Activated naive CD4-positive, alpha-beta T cell treated with anti-CD3 and anti-CD28 coated beads, Interleukin-2, amount 50 U/mL, for 16 hours (primary cell): ENCODE measurements at places on chromosomes 1 and 21.

GRCh38 chr1:229420765-229421164 is 13.1 kb downstream of the ACTA1 start:
- DNase-seq, result no peak

DNA sequence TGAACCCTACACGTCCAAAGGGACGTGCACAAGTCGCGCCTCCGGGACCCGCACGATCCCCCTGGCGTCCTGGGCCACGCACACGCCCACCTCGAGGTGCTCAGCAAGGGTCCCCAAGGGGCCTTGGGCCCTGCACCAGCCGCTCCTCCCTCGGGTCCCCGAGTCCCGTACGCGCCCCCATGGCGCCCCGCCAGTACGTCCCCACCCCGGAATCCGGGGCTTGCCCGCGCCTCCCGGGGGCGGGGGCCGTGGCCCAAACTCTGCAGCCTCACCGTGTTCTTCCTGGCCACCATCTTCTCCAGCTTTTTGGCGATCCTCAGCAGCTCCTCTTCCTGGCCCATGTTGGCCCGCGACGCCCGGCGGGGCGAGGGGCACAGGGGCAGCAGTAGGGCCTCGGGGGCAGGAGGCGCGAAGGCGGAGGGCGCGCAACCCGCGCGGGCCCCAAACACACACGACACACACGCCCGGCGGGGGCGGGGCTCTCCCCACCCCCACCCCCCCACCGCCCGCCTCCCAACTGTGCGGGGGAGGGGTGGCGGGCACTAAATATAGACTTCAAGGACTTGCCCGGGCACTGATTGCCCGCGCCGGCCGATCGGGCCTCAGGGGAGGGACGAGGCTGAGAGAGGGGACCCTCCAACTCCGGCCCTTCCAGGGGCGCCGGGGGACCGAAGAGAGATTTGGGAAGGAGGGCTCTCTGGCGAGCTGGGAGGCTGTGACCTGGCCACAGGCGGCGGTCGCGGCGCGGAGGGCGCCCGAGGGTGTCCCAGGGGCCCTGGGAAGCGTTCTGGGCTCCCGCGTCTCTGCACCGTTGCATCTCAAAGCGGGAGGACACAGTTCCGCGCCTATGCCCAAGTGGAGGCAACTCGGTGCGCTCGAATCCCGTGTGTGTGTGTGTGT is at the start of gene TCEA3:
Gene TCEA3, minus strand, starts transcription at position 456 of the 900 bp plus-strand sequence. Its CDS starts 115 bp downstream, at position 341.
- DNase-seq, result peak; percentile 46

- no peak for DNase-seq
Measured at GRCh38 chr1:71738910-71739309, 543.4 kb downstream of the NEGR1 start.

- DNase-seq, result no peak
Measured at GRCh38 chr1:200900877-200901276, 6.2 kb downstream of the INAVA start.

DNA sequence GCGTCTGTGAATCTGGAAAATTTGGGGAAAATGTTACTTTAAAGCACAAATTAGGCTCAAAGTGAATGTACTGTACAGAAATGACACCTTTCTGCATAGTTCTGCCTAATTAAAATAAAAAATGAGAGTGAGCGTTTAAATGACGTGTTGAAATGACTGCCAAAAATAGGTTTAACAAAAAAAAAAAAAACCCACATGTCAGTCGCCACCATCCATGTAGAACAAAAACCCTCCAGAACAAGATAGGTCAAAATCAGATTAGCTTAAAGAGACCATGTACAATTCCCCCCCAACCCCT is 745 bp downstream of the PARP1 start:
- no peak for DNase-seq

DNA sequence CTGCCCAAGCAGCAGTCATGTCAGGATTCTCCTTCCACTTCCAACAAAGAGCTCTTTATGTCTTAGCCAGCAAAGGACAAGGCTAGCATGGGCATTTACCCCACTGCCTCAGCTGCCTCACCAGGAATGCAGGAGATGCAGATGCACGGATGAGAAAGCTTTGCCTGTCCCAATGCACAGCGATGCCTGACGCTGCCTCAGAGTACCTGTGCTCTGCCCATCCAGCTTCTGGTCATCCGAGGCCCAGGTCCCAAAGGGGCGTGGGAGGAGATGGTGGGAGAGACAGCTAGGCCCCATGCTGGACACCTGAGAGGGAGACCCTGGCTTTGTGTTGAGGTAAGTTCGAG is 59.0 kb downstream of the IRF2BP2 start:
- DNase-seq, result no peak

DNA sequence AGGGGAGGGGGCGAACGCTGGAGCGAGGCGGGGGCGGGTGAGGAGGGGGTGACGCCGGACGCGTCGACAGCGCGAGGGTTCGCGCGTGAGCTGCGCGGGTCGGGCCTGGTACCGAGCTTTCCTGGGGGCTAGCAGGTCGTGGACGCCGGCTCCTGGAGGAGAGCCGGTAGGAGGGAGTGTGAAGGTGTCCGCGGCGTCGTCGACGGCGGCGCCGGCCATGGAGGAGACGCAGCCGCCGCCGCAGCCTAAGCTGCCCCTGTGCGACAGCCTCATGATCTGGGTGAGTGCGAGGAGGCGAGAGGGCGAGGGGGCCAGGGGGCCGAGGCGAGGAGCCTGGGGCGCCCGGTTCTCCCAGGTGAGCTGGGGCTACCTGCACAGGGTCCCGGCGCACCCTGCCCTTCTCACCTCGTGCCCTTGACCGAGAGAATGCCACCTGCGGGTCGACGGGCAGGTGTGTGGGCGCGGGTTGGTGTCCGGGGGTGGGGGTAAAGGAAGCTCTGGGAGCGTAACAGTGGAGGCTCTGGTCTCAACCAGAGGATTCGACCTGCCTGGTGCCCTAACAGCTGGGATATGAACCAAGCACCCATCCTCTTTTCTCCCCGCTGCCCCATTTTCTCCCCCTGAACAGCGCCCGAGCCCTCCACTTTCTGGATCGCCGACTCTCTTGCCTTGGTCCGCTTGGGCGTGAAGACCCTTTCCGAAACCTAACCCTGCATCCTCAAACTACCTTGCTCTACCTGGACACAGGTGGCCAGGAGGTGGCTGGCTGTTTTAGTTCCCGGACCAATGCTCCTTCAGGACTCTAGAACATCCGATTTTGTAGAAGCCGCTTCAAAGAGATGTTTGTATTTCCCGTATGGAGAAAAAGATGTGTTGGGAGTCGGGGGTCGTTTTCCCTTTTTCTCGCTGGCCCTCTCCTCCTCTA is at the start of gene HOOK1:
Gene HOOK1, plus strand, starts transcription at position 49 of the 925 bp plus-strand sequence. Its CDS starts 169 bp downstream, at position 218.
- DNase-seq, result no peak

DNA sequence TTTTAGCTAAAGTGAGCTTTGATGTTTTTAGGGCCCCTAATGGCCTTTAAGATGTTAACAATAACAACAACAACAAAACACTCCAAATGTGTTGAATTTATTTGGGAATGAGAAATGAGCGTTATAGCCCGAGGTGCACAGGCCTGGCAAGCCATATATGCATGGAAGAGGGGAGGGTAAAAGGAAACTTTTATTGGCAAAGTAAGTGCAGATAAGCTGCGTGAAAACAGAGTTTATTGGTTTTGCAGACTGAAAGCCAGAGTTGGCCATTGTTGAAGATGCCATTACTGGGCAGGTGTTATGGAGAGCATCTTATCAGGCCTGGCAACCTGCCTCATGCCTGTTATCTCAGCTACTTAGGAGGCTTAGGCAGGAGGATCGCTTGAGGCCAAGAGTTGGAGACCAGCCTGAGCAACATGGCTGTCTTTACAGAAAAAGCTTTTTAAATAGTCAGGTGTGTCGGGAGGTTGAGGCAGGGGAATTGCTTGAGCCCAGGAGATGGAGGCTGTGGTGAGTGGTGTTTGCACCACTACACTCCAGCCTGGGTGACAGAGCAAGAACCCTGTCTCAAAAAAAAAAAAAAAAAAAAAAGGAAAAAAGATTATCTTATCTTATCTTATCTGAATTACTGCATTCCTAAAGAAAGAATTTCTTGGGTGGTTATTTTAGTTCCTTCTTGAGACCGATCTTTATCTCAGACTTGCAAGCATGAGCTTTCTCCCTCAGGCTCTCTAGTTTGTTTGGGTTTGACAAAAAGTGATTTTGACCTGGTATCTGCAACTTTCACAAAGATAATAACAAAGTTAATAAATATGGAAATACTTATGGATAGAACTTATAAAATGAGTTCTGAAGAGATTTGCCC is 1.7 kb downstream of the PATJ start:
- no peak for DNase-seq

GRCh38 chr1:21811875-21812305 is at the start of gene LDLRAD2:
LDLRAD2 (plus strand) TSS chr1:21812265; CDS start chr1:21812452, 187 bp downstream.
- DNase-seq, result no peak

- no peak for DNase-seq
Measured at GRCh38 chr1:64896551-64896950, 69.8 kb downstream of the JAK1 start.

- DNase-seq, result no peak
Measured at GRCh38 chr1:47390843-47391242, 25.2 kb upstream of the FOXE3 start.

DNA sequence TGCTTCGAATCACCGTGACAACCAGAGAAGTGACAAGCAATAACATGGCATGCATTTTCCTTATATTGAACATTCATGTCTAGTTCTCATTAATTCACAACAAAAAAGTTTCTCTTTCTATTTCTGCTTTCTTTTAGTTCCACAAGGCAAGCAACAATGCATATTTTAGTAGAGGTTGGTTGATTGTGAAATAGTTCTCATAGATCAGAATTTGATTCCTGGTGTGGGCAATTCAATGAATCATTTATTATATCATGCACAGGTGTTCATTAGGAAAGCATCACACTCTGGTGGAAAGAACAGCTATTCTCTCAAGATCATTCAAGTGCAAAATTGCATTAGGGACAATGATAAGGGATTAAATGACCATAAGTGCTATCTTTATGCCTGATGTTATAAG is 980.9 kb downstream of the BRINP3 start:
- DNase-seq, result no peak

- DNase-seq, result peak; percentile 17
Measured at GRCh38 chr1:152878042-152878441, at the start of gene SMCP. SMCP (plus strand) TSS chr1:152878322; CDS start chr1:152884423, 6,101 bp downstream.

GRCh38 chr1:223712850-223713474 is 623 bp downstream of the CAPN2 start:
- peak; percentile 38 for DNase-seq

DNA sequence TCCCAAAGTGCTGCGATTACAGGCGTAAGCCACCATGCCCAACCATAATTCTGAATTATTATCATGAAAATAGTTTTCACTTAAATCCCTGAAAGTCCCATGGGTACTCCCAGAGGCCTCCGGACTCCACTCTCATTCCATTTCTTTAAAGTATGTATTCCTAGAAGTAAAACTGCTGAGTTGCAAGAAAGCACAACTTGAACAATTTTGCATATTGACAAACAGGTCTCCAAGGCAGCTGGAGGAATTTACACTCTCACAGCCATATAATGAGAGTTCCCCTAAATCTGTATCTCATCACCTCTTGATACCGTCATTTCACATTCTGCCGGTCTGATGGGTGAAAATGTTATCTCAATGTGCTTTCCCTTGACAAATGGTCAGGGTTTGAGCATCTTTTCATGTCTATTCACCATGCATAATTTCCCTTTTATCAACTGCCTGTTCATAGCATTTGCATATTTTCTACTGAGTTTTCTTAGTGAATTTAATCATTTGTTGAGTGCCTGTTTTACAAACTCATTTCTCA is 129.4 kb downstream of the SMYD3 start:
- no peak for DNase-seq

DNA sequence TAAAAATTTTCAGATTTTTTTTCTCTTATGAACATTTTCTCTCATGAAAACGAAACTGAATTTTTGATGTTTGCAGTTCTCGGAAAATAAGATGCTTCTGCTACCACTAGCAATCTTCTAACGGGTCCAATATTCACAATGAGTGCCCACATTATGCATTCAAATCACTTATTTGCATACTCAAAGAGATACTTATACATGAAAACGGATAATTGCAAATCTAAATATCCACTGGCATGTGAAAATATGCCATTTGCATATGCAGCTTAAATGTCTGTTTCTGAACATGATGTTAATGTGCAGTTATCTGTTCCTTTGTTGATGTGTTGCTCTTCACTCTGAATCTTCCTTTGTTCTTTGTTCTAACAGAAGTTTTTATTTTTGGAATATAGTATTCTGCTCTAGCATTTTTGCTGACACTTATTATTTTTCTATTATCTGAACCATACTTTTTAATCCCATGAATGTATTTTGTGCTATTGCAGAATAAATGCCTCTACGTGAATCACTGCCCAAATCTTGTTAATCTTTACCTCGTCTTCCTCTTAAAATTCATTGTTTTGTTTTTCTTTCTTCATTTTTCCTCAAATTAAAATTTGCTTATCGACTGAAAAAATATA is 259.4 kb upstream of the BRINP3 start:
- no peak for DNase-seq

DNA sequence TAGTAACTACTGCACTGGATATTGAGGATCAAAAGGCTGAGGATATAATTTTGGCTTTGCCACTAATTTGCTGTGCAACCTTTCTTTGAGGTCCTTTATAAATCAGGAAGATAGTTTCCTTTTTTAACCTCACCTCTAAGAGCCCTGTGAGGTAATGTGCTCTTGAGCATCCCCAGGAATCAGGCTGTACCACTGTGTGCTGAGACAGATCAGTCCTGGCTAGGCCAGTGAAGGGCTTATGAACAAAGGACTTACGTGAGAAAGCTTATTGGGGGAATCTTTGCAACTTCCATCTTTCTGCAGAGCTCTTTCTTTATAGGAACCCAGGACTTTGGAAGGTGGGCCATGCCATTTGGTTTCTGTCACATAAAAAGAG is 188.9 kb downstream of the SIPA1L2 start:
- no peak for DNase-seq

GRCh38 chr21:41403966-41404365 is 22.1 kb upstream of the MX1 start:
- DNase-seq, result no peak

DNA sequence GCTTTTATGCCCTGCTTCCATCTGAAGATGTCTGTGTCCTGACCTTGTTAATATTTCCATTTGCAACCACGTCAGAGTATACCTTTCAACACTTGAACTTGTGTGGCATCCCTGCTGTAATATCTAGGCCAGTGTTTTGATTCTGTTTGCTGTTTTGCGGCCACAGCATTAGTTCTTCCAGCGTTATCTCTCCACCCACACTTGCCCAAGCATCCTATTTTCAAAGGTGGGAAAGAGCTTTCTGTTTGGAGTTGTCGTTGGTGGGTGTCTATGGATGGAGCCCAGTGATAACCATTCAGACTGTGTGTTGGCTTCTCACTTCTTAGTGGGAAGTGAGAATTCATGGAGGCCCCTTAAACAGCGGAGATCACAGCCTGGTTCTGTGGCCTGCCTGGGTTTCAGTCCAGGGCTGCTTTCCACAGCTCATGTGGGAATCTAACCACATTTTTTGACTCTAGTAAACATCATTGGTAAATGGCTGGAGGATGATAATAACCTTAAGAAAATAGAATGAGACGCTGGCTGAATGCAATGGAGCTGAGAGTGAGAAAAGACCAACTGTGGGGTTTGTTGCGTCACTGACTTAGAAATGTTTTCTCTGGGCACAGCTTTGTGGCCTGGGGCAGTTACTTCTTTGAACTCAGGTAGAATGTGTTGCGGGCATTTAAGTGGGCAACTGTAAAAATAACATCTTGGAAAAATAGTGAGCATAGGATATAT is 7.6 kb downstream of the TENT5C start:
- no peak for DNase-seq

DNA sequence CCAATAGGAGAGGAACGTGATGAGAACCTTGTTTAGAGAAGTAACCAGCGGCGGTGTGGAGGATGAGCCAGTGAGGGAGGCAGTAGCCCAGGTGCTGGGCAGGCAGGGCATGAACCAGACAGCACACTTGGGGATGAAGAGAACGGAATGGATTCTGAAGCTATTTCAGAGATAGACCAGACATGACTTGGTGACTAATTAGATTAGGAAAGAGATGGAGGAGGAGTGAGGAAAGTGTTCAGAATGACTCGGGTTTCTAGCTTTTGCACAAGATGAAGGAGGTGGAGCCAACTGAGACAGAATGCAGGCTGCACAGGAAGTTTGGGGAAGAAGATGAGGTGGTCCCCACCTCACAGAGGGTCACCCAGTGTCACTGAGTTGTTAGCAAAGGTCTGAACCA is 5.1 kb downstream of the PEF1 start:
- DNase-seq, result no peak
